ENCODE measurements at places on chromosomes 6 and 20.

GRCh38 chr6:42049948-42050296, 402 bp upstream of the TAF8 start:
- DNase-seq = peak; percentile 42

DNA sequence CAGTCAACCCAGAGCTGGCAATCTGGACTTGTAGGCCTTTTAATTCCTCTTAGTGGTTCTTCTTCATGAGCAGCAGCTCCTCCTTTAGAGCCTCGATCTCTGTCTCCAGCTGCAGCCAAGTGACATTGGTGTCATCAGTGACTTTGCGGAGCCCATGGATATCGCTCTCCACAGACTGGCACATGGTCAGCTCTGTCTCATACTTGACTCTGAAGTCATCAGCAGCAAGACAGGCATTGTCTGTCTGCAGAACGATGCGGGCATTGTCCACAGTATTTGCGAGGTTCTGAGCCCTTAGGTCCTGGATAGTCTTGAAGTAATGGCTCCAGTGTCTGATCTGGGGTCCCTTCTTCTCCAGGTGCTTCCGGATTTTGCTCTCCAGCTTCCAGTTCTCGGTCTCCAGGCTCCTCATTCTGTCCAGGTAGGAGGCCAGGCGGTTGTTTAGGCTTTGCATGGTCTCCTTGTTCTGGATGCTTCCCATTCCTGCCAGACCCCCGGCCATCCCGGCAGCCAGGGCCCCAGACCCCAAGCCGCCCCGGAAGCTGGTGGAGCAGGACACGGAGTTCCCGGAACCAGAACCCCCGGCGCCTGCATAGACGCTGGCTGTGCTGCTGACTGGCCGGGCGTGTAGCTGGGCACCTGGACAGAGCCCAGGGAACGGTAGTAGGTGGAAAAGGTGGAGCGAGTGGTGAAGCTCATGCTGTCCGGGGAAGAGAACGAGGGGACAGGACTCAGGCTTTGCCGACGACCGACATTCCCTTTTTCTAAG, 15.1 kb downstream of the RFPL4B start:
- no peak for DNase-seq

DNA sequence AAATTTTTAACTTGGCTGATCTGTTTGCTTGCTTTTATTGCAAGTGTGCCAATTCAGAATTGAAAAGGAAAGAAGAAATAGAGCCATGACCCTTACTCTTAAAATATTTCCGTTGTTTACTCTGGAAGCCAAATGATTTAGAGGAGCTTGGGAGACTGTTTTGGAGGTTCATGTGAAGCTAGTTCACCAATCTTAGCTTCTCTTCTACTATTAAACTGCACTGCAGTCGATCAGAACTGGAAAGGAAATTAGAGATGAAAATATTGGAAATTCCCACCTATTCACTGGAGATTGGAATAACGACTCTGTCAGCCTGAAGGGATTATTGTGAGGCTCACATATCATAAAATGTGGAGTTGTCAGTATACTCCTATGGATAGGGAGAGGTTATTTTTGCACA, 81.8 kb downstream of the MLIP start:
- DNase-seq = peak; percentile 77

- DNase-seq = peak; percentile 20
Measured at GRCh38 chr20:13220194-13220903, 725 bp upstream of the ISM1 start.

DNA sequence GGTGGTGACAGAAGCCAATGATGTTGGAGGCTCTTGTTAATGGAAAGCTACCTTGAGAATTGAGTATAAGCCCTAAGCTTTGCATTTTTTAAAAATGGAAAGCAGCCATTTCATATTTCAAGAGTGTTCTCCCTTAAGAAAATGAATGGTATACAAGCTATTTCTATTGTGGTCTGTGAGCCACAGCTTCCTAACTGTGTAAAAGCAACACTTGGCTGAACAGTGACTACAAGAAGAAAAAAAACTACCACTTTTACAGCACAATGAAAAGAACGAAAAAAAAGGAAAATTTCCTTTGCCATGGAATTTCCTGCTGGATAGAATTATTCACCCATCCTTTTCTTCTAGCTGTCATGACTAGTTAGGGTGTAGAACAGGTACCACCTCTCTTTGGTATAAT, 397.1 kb upstream of the BTBD3 start:
- no peak for DNase-seq

- DNase-seq = no peak
Measured at GRCh38 chr20:13858871-13859270, 74.0 kb downstream of the NDUFAF5 start.

DNA sequence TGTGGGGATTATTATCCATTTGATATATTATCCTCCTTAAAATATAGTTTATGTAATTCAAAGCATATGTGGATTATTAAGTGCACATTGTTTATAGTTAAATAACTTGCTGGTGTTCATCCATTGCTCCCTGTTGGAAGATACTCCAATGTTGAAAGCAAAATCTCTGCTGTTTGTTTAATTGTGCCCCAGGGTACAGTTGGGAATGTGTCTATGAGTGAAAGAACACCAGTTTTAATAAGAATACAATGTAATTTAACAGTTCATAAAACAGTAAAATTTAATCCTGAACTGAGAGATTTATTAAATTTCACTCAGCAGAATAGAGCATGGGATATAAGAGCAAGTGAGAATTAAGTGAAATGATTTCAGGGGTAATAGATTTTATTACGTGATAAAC, 364.9 kb downstream of the GRIK2 start:
- no peak for DNase-seq
